HepG2 (cell line): ENCODE measurements at places on chromosomes 2 and 18. TPM values are rescaled to one million over a fixed set of nuclear protein-coding genes. Genes with fewer than 3 reads are reported as not detected.

MCEE gene
- 23.5 and 32.0 TPM in 2 replicates for polyA plus RNA-seq

CD28 gene
- not detected in 2 replicates for polyA plus RNA-seq

NETO1 gene
- not detected in 2 replicates for polyA plus RNA-seq

SCYGR4 gene
- polyA plus RNA-seq: not detected in 2 replicates

ALPG gene
- not detected in 2 replicates for polyA plus RNA-seq

RBKS gene
- 7.8 and 8.3 TPM in 2 replicates for polyA plus RNA-seq

SLC8A1 gene
- not detected in 2 replicates for polyA plus RNA-seq
